Stimulated activated CD8-positive, alpha-beta memory T cell treated with anti-CD3 and anti-CD28 coated beads, Interleukin-7, amount 100 ng/mL, for 24 hours (primary cell): ENCODE measurements at places on chromosomes 1 and 21.

DNA sequence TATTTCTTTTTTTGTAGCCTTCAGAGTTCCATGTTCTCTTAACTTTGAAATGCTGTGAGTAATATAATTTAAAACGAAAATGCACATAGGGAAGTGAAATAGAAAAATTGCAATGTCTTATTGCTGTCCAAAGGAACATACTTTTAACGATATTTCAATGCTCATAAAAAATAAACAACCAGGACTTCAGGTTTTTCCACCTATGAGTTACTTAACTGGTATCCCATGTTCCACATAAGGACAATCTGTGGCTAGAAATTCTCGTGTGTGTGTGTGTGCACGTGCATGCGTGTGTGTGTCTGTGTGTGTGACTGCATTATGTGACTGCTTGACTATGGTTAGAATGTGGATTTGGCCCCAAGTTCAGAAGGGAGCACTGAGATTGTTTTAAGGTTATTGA lies 200.8 kb upstream of the ADGRL4 start:
- no peak for DNase-seq

DNA sequence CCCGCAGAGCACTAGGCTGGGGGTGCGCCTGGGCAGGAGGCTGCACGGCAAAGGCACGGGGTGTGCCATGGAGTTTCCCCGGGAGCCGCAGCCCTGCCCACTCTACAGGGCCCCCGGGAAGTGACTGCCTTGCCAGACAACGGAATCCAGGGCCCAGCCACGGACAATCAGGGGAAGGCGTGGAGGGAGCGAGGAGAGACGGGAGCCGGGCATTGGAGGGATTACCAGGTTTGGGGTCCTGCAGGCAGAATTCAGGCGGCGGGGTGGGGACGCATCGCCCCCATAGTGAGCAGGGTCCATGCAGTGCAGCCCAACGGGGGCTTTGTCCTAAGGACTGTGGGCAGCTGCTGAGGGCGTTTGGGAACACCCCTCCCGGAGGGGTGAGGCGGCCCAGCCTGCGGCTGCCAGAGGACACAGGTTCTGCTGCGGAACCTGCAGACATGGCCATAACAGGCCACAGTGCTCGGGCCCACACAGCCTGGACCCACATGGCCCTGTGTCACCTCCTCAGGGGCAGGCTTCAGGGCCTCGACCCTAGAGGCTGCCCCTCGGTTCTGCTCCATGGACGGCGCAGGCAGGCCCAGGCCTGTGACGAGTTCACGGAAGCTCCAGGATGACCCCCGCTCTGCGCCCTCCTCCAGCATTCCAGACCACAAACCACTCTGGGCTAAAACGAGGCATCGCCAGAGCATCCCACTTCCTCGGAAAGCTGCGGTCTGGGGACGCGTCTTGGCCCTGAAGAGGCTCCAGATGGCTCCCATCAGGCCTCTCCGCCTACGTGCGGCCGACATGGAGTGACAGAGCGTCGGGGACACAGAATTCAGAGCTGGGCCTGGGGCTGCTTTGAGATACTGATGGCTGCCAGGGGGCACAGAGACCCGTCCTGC lies 54.5 kb downstream of the COL6A1 start:
- DNase-seq, result no peak

- no peak for DNase-seq
Observed at GRCh38 chr1:243740255-243740999, 109.6 kb downstream of the AKT3 start.

DNA sequence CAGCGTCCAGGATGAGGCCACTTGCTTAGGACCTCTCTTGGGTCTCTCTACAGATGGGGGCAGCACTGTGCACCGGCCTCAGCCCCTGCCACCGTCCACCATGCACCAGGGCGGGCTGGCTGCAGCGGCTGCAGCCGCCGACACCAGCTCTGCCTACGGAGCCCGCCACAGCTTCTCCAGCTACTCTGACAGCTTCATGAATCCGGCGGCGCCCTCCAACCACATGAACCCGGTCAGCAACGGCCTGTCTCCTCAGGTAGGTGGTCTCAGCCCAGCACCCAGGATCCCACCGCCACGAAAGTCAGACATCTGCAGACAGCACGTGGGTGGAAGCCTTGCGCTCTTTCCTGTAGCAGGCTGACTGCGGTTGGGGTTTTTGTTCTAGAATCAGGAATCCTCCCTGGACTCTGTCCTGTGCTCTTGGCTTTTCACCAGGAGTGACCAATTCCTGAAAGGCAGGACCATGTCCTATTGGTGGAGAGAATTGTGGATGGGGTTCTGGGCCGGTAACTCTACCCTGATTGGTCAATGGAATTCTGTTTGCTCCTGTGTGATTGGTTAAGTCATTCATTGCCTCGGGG lies 72.5 kb downstream of the PAX7 start:
- DNase-seq, result no peak

DNA sequence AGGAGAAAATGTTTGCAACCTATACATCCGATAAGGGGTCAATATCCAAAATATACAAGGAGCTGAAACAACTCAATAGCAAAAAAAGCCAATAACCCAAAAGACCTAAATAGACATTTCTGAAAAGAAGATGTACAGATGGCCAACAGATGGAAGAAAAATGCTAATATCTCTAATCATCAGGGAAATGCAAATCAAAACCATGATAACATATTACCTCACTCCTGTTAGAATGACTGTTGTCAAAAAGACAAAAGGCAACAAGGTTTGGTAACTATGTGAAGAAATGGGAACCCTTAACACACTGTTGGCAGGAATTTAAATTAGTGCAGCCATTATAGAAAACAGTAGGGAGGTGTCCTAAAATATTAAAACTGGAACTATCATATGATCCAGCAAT lies 74.7 kb downstream of the LEPR start:
- DNase-seq, result no peak

DNA sequence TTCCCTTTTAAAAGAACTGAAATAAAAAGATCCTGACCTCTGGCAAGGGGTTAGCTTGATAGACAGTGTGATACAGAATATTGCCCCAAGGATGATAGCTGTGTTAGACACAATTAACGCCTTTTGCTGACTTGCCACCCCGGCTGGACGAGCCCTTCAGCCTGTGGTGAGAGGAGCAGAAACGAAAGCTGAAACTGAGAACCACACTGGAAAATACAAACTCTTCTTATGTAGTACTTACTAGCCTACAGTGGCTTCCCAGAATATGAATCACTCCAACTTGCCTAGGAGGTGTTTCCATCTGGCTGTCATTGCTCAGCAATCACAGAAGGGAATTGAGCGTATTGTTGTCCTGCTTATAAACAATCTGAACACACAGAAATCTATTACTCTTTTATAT lies 22.9 kb downstream of the SAMSN1 start:
- DNase-seq, result no peak

DNA sequence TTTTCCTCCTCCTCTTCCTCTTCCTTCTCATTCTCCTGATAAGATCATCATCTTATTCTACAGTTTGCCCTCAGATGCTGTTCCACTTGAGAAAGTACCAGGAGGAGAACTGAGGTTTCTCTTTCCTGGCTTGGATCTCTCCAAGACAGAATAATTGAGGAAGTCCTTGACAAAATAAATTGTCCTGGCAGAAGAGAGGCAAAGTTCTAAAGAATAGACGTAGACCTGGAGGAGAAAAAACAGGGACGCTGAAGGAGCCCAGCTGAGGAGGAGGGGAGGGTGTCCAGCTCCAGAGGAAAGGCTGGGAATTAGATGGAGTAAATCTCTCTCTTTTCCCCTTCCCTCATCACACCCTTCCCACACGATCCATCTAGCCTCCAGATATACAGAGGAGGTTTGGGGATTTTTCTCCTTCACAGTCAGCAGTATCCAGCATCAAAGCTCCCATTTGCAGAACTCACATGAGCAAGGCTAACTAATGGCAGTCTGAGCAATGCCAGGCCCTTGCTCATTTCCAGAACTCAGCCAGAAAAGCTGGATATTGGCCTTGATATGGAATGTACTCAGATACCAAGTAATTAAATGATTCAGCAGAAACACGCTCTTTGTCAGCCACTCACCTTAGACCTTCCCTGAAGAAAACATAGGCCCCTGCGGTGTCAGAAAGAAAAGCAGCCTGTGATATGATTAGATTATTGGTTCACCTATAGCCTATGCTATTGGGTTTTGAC lies 5.1 kb upstream of the GNG12 start:
- DNase-seq, result no peak

GRCh38 chr1:176559878-176560277 lies 96.9 kb downstream of the PAPPA2 start:
- no peak for DNase-seq
